ENCODE measurements at places on chromosomes 1 and 21. TPM values are rescaled to one million over a fixed set of nuclear protein-coding genes. Genes with fewer than 3 reads are reported as not detected.

Gene CIART
- total RNA-seq, result 4.7 TPM

Gene OLIG2
- total RNA-seq, result 21.4 TPM

Gene RGS18
- total RNA-seq, result not detected

Gene NECTIN4
- 0.39 TPM for total RNA-seq

Gene FMO5
- total RNA-seq, result 0.25 TPM

Gene DSCAM
- total RNA-seq, result 4.4 TPM

Gene ITLN2
- total RNA-seq, result not detected

Gene KRTAP11-1
- total RNA-seq, result not detected
